SIG-M5 (cell line): ENCODE measurements at places on chromosomes 5 and 9.

GRCh38 chr9:110700953-110701352 lies 32.4 kb downstream of the MUSK start:
- DNase-seq, result no peak

- DNase-seq, result no peak
These were observed 5.4 kb upstream of the FOXE1 start for GRCh38 chr9:97847474-97848214.

DNA sequence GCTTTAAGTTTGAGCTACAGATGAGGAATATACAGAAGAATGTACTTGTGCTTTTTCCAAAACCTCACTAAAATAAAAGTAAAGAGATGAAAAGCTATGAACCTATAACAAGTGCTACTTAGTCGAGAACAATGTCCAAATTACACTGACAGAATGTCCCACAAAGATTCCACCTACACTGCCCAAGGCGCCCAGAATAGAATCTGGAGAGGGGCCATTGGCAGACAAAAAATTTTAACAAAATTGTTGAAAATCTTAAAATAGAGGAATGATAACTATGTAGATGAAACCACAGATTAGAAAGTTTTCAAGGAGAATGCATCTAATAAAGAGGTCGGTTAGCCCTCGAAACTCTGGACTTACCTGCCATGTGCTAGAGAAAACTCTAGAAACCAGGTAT lies 235.3 kb downstream of the CETN3 start:
- no peak for DNase-seq

- no peak for DNase-seq
These were observed 151.2 kb upstream of the ADRA1B start for GRCh38 chr5:159765135-159765433.

GRCh38 chr5:104541141-104541785 lies 978.7 kb upstream of the NUDT12 start:
- no peak for DNase-seq

DNA sequence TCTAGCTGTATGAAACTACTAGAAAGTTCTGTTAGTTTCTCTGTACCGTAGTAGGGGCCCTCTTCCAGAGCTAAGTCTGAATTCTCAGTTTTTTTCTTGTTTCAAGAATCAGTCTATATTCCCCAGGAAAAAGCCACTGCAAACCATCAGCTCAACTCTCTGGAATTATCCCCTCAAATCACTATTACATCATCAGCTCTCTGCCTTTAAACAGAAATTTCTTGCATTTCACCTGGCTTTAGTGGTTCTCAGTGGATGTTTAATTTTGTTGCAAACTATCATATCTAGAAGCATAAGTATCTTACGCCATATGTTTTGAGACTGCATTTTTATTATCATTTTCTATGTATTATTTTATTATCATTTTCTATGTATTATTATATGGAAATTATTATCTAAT lies 55.2 kb upstream of the PPP2CA start:
- no peak for DNase-seq

DNA sequence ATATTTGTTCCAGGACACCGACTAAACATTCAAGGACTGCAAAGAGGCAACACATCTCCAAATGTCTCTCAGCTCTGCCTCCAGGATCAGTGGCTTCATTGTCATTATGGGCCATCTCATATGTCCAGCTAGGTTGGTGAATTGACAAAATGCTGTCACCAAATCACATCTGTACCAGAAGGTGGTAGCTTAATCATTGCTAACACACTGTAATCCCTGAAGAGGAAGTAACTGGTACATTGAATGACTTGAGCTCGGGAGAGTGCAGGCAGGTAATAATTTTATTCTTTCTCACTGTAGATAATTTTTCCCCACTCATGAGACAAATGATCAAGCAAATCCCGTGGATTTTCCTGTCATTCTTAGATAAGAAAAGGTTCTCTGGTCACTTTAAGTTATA lies 169.8 kb downstream of the SEMA6A start:
- no peak for DNase-seq

- DNase-seq, result no peak
These were observed 21.9 kb upstream of the AUH start for GRCh38 chr9:91383577-91383976.

GRCh38 chr5:33272288-33272687 lies 168.5 kb upstream of the TARS1 start:
- DNase-seq, result no peak

DNA sequence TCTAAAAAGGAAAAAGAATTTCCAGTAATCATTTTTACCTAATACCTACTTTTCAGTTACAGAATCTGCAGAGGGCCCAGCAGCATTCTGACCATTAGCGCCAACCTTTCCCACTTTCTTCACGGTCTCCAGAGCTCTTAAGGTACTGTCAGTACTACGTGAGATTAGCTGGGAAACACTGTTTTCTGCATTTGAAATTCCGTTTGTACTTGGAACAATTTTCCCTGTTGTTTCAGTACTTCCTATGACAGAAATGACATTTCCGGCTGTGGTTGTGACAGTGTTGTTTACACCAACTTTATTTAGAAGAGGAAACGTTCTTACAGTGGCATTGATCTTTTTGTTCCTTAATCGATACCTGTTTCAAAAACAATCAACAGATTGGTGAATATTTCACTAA lies 36.9 kb upstream of the PDCL start:
- no peak for DNase-seq

DNA sequence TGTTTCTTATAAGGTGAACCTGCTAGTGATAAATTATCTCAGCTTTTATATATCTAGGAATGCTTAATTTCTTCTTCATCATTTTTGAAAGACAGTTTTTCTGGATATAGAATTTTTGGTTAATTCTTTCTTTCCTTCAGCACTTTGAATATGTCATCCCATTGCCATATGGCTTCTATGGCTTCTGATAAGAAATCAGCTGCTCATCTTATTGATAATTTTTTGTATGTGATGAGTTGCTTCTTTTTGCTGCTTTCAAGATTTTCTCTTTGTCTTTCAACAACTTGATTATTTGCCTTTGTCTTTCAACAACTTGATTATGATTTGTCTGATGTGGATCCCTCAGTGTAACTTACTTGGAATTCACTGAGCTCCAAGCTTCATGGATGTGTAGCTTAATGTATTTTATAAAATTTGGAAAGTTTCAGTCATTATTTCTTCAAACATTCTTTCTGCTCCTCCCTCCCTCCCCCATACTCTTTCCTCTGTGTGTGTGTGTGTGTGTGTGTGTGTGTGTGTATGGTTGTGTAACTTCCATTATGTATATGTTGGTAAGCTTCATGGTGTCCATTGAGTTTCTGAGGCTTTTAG lies 243.9 kb downstream of the TLE1 start:
- no peak for DNase-seq

GRCh38 chr9:118568704-118569103 lies 800.5 kb downstream of the BRINP1 start:
- no peak for DNase-seq

DNA sequence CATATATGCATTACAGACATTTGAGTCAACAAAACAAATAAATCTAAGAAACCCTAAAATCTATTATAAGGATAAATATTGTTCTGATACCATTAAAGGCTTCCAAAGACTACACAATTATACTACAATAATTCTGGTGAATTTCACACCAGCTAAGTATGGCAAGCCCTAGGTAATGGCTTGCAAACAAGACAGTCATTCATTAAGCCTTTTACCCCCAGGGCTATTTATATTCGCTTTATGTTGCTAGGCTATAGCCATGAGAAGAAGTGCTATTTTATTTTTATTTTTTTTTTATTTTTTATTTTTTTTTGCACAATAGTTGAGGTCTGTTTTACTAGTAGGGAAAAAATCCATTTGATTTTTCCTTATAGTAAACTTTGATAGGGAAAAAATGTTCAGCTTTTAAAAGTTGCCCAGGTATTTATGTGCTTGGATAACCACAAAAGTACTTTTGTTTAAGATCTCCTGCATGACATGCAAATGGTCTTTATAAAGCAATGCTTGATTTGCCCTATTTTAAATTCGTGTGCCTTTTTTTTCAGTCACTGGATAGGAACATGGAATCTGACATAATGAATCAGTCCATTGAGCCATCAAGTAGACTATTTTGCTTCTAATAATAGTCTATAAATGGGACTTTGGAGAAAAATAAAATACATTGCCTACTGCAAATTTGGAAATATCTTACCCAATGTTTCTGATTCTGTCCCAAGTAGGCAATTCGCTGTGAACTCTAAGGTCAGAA lies 946.3 kb upstream of the COX7C start:
- no peak for DNase-seq

DNA sequence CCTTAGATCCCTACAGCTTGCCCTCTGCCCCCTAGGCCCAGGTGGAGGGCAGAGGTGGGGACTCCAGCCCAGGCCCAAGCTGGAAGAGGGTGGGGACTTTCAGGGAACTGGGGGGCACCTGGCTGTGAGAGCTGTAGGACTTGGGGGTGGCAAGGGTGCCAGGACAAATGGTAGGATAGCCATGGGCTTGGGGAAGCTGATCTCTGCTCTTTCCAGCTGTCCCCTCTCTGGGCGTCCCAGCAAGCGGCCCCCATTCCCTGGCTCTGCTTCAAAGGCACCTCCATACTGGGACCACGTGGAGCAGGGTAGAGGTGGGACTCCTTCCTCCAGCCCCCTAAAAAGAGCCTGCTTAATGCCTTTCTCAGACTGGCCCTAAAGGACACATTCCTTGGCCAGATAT lies 385 bp downstream of the LTC4S start:
- no peak for DNase-seq

GRCh38 chr9:85658716-85659115 lies 83.0 kb downstream of the AGTPBP1 start:
- DNase-seq, result no peak

- no peak for DNase-seq
These were observed 72.3 kb downstream of the GNA14 start for GRCh38 chr9:77575785-77576184.

GRCh38 chr5:122165559-122166078 lies 36.3 kb downstream of the ZNF474 start:
- no peak for DNase-seq

DNA sequence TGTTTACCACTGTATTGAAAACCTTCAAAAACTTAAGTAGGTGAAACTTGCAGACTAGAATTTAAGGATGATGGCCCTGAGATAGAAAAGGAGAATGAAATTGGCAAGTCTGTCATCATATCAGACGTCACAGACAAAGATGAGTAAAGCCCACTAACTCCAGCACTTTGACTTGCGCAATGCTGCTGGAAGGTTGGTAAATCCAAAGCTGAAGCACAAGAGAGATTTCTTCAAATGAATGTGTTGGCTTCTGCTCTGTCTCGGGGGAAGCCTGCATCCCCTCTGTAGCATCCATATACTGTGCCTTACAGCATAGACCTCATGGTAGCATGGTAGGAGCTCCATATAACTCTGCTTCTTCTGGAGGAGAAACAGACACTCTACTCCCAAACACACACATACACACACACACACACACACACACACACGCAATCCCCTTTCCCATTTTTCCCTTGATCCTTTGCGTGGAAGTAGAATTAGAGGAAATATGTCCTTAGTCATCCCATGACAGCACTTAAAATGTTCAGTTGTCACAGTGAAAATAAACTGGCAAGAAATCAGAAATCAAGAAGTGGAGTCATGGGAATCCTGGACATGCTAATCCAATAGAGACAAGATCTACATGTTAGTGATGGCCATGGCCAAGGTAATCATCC lies 241.5 kb downstream of the NR3C1 start:
- DNase-seq, result peak; percentile 29

DNA sequence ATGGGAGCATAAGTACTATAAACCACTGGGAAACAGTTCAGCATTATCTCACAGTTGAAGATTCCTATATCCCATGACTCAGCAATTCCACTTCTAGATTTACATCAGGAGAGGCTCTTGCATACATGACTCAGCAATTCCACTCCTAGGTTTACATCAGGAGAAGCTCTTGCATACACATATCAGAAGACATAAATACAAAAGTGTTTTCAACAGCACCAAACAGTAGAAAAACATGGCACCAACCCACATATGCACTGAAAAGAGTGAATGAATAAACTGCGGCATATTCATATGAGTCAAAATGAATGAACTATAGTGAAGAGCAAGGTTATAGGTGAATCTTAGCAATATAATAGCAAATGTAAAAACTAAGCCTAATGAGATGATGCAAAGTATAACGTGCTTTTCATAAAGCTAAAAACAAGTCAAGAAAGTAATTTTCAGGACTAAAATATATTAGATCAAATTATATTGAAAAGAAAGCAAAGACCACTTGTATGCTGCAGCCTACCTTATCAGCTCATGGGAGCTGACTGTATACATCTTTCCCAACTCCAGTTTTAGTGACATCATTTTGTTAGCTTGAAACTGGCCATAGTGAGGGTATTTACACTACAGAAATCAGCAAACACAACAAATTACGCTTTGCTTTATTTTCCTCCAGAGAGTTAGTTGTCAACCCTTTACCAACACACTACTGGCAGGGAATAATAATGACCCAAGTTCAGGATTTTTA lies 95.8 kb downstream of the ANKRD18B start:
- no peak for DNase-seq

- DNase-seq, result no peak
These were observed 81.0 kb upstream of the MAST4 start for GRCh38 chr5:66515209-66515608.

GRCh38 chr9:3419893-3420292 lies 105.9 kb downstream of the RFX3 start:
- no peak for DNase-seq

DNA sequence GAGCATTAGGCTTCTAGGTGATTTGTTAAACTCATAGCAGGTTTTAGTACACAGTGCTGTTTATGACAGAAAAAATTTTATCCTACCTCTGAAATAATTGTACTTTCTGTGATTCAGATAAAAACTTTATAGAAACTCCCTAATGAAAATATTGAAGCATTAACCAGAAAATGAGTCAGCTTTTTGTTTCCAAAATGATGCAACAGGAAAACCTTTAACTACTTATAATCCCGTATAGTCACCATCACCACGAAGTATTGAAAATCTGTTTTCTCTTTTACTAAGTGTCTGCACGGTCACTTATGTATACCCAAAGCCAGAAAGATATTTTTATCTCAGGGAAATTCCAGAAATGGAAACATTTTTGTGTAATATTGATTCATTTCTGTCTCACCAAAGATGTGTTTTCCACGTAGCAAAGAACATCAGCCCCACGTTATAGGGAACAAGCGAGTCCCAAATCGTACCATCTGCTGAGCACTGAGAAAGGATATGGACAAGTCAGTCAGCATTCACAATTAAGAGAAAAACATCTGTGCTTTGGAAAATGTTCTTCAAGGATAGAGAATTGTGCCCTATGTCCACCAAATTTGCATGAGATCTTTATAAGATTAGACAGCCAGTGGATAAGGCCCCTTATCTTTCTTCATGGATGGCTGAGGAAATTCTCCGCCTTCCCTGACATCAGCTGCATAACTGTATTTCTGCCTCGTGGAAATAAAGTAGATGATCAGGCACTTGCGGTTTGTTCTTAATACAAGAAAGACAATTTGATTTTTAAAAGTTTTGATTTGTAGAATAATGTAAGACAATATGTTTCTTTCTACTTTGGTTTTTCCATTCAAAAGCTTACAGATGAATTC lies 41.9 kb downstream of the TNFAIP8 start:
- DNase-seq, result no peak

DNA sequence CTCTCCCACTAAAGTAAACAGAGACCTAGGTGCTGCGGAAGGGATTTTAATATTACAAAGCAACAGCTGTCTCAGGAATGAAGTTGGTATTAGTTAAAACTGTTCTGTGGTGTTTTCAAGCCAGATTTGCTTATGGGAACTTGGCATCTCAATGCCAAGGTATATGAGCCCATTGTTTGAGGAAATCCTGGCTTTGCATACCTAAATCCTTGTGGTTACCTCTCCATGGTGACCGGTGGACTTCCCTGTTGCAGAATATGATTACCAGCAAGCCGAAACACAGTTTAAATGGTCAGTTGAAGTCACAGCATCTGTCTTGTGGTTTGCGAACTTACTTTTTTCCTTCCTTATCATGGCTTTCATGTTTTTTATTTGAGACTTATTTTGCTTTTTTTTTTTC lies 62.3 kb upstream of the TXNDC8 start:
- no peak for DNase-seq

- DNase-seq, result no peak
These were observed 2.1 kb downstream of the NADK2 start for GRCh38 chr5:36239370-36240293.
